Left renal pelvis (tissue), 4 donors: ENCODE measurements at places on chromosomes 1 and 21. TPM values are rescaled to one million over a fixed set of nuclear protein-coding genes. Genes with fewer than 3 reads are reported as not detected.

- DNase-seq = no peak
Measured at GRCh38 chr1:7572654-7573152, 198.4 kb upstream of the VAMP3 start.

Gene SDE2
- polyA plus RNA-seq = 20.0 TPM

GRCh38 chr1:168664069-168664834 lies 64.8 kb downstream of the DPT start:
- DNase-seq = no peak

Gene CHIA
- polyA plus RNA-seq = not detected

Gene RPE65
- 0.30 TPM for polyA plus RNA-seq

- no peak for DNase-seq
Measured at GRCh38 chr1:241375886-241376285, 18.9 kb upstream of the RGS7 start.

Gene SLC2A5
- 0.39 TPM for polyA plus RNA-seq

GRCh38 chr1:185291159-185291558 lies 25.9 kb downstream of the IVNS1ABP start:
- DNase-seq = no peak

Gene HSD3B1
- 0.40 TPM for polyA plus RNA-seq

GRCh38 chr1:27724961-27725373 lies 794 bp upstream of the FAM76A start:
- DNase-seq = peak; percentile 17
